ENCODE measurements at places on chromosomes 13 and 19. TPM values are rescaled to one million over a fixed set of nuclear protein-coding genes. Genes with fewer than 3 reads are reported as not detected.
A peak's percentile ranks its signal among the peaks of the same experiment; 100 is the strongest.

Gene RNF113B
- total RNA-seq = not detected

Gene CFAP97D2
- total RNA-seq = not detected

DNA sequence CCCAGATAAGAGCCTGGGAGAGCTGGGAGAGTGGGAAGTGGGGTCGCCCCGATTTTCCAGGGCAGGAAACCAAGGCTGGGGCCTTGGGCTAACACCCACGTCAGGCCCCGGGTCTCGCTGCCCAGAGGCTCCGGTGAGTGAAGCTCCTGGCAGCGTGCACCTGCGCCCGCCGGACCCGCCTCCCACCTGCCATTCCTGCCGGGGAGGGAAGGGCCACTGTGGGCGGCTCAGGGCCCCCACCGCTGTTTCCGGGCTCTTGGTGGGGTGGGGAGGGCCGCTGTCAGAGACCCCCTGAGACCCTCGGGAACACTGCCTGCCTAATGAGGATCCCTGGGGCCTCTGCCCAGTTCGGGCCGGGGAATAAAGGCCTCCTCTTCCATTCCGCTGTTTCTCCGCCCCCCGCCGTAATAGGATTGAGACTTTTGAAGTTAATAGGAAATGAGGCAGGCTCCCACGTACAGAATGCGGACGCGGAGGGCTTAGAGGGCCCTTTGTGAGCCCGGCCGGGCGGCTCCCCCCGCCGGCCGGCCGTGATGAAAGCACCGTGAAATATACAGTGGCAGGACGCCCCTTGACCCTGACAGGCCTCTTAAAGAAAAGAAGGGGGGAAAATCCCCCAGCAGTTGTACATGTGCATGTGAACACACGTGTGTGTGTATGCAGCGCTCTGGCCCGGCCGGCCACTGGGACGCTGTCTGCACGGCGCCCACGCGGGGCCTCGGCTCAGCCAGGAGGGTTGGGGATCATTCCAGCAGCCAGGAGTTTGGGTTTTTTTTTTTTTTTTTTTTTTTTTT lies 33.2 kb downstream of the EFNA2 start:
- DNase-seq = no peak

DNA sequence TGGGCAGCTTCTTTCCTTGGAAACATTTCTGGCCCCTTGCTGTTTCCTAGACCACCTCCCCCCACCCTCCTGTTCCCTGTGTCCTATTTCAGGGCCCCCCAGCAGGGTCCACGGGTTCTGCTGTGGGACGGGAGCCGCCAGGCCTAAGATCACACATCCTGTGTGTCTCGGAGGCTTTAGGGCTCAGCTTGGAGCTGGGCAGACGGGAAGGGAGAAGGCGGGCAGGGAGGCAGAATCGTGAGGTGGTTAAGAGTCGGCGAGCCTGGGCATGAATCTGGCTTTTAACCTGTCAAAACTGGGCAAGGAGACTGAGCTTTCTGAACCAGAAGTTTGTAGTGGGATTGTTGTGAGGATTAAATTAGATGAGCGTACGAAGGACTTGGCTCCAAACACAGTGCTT lies 4.8 kb downstream of the KCNC3 start:
- DNase-seq = no peak

- DNase-seq = peak; percentile 50
Measured at GRCh38 chr19:45508861-45509691, 1.8 kb downstream of the VASP start.

- DNase-seq = no peak
Measured at GRCh38 chr19:54142166-54142780, 4.7 kb downstream of the CNOT3 start.

GRCh38 chr13:75961911-75962310 lies 325.8 kb downstream of the LMO7 start:
- no peak for DNase-seq

Data from PC-9 (cell line).